Activated gamma-delta T cell treated with Interleukin-2 at 50 U/mL for 16 hours (primary cell): ENCODE measurements at places on chromosomes 7 and 10.

- no peak for DNase-seq
These were observed 31.3 kb upstream of the GDF10 start for GRCh38 chr10:47268696-47269095.

GRCh38 chr7:18175801-18176450, 148.3 kb upstream of the PRPS1L1 start:
- DNase-seq: no peak

DNA sequence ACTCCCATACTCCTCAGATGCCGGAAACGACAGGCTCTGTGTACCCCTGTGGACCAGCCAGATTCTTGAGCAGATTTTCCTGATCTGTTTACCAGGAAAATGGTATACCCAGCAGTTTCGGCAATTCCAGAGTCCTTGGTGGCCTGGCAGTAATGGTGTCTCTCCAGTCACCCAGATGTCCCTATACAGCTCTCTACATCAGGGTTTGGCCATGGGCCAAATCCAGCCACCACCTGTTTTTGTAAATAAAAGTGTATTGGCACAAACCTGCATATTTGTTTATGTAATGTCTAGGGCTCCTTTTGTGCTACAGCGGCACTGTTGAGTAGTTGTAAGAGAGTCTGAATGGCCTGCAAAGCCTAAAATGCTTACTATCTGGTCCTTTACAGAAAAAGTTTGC, 491.3 kb downstream of the RPS24 start:
- DNase-seq: no peak

DNA sequence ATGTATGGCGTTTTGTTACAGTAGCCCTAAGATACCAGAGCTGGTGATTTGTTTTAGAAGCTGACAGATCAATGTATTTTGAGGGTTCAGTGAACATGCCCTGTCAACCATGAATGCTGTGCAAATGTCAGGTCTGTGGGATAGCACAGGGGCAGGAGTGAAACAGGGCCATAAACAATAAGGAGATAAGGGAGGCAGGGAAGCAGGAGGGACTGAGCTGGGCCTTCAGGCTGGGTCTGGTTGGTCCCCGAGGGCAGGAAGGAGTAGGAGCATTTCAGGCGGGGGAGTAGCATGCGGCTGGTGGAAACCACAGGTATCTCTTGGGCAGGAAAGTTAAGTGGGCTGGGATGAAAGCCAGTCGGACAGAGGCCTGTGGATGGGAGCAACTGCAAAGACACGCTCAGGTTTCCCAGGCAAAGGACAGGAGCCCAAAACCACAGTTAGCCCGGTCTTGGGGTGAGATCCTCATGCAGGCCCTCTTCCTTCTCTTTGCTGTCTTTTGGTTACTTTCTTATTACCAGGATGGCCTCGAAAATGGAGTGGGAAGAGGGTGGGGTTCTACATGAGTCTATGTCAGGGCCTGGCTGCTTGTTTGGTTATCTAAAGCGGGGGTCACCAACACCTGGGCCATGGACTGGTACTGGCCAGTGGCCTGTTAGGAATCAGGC, 69.5 kb upstream of the SEPHS1 start:
- no peak for DNase-seq

GRCh38 chr7:126760914-126761577, 491.7 kb downstream of the GRM8 start:
- no peak for DNase-seq

DNA sequence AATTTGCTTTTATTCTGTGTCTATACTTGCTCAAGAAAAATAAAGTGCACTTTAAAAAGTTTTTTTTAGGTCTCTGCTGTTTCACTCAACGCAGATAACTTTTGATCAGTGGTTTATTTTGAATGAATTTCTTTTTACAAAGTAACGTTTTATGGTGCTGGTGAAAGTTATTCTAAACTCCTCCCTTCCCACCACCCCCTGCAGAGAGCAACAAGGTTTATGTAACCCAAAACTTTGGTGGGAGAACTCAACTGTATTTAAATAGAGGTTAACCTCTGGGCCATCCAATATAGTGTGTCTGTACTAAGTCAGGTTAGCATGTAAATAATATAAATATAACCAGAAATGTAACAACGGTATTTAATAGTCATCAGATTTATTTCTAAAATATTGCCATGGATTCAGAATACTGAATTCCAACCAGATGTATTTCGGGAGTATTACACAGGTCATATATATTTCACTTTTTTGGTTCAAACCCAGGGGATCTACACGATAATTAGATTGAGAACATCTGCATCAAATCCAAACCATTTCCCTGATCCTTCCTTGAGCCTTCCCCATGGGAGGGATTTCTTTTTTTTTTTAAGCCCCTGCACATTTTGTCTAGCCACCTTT, 3.9 kb upstream of the CUX1 start:
- DNase-seq: no peak
